ENCODE measurements at places on chromosomes 1 and 21. TPM values are rescaled to one million over a fixed set of nuclear protein-coding genes. Genes with fewer than 3 reads are reported as not detected.

The SHISA4 gene
- 14.2 TPM for total RNA-seq

The BSND gene
- total RNA-seq: not detected

The SPATA17 gene
- not detected for total RNA-seq

The PSRC1 gene
- 1.9 TPM for total RNA-seq

The CDA gene
- total RNA-seq: 2.1 TPM

The PGLYRP3 gene
- not detected for total RNA-seq

The SYTL1 gene
- 1.8 TPM for total RNA-seq

The RORC gene
- 2.0 TPM for total RNA-seq

The PLA2G2D gene
- total RNA-seq: not detected

The FCER1G gene
- total RNA-seq: 151 TPM

The ELAPOR1 gene
- 3.3 TPM for total RNA-seq

The CAMK2N1 gene
- 6.5 TPM for total RNA-seq

Measured in omental fat pad (tissue), 4 donors.